Right renal cortex interstitium (tissue), 3 donors: ENCODE measurements at places on chromosomes 11 and 22. TPM values are rescaled to one million over a fixed set of nuclear protein-coding genes. Genes with fewer than 3 reads are reported as not detected.

The RFPL2 gene
- polyA plus RNA-seq = 0.25 TPM

The GTSE1 gene
- 13.6 TPM for polyA plus RNA-seq

The MEI1 gene
- 1.9 TPM for polyA plus RNA-seq

DNA sequence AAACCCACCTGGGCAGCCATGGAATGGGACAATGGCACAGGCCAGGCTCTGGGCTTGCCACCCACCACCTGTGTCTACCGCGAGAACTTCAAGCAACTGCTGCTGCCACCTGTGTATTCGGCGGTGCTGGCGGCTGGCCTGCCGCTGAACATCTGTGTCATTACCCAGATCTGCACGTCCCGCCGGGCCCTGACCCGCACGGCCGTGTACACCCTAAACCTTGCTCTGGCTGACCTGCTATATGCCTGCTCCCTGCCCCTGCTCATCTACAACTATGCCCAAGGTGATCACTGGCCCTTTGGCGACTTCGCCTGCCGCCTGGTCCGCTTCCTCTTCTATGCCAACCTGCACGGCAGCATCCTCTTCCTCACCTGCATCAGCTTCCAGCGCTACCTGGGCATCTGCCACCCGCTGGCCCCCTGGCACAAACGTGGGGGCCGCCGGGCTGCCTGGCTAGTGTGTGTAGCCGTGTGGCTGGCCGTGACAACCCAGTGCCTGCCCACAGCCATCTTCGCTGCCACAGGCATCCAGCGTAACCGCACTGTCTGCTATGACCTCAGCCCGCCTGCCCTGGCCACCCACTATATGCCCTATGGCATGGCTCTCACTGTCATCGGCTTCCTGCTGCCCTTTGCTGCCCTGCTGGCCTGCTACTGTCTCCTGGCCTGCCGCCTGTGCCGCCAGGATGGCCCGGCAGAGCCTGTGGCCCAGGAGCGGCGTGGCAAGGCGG lies 11.4 kb upstream of the ARHGEF17 start:
- DNase-seq = no peak

DNA sequence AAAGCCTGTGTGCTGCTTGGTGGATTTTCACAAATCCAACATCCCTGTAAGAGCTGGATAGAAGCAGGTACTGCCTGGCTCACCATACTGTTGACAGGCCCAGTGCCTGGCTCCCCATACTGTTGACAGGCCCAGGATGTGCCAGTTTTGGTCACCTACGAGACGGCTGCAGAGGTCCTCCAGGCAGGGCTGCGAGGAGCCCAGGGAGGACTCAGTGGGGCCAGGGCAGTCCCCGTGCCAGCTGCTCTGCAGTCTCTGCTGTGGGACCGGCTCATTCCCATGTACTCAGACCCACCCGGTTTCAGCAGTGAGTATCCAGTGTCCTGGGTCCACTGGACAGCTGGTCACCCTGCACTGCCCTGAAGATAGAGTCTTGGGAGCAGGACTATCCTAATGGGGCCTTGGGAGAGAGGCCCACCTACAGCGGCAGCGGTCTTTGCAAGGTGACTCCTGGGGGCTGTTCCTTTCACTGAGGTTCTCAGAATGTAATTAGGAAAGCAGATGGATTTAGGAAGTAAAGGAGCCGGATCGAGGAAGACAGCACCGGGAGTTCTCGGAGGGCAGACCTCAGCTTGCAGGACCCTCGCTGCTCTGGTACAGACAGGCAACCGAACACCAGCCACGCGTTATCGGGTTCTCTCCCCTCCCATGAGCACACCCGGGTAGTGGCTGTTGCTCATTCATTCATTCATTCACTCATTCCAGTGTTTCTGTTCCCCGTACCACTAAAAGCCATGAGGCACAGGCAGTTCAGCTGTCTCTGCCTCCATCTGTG lies 106.1 kb downstream of the CTTN start:
- DNase-seq = no peak

DNA sequence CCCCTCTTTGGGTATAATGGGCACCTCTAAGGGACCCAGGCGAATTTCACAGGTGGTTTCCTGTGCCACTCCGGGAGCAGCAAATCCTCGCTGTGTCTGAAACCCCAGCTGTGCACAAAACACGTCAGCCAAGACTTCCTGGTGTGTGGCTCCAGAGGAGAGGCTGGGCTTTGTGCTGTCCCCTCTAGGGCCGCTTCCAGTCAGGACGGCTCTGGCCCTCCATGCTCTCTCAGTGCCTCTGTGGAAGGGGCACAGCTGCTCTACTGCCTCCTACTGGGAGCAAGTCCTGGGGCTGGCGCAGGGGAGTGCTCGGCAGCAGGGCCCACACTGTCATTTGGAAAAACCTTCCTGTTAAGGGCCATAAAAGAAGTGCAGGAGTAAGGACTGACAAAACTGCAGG lies 23.7 kb upstream of the ARFGAP3 start:
- no peak for DNase-seq

DNA sequence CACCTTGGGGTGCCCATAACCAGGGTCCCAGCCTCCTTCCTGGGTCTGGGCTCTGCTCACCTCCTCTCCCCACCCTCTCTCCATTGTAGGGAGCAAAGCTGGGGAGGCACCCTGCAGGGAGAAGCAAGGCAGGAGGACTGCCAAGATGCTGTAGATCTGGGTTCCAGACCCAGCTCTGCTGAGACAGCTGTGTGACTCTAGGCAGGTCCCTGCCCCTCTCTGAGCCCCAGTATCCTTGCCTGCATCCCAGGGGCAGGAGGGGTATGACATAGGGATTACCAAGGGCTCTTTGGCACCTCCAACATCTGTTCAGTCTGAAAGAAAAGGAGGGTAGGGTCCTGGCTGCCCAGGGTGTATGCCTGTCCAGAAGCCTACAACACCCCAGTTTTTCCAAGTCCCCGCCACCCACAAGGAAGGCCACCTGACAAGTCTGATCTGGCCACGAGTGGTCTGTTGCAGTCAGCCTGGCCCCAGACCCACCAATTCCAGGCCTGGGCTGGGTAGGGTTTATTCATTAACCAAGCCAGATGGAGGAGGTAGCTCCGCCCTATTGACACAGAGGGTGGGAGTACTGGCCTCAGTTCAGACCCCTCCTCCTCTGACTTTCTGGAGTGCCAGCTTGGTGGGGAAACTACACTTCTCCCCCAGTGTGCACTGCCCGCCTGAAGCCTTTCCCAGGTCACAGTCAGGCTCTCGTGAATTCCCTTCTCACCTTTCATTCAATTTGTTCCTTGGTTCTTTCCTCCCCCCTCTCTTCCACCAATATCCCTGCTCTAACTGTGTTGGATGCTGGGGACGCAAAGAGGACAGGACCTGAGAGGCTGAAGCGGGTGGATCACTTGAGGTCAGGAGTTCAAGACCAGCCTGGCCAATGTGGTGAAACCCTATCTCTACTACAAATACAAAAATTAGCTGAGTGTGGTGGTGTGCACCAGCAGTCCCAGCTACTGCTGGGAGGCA lies 15.0 kb downstream of the STARD10 start:
- no peak for DNase-seq

DNA sequence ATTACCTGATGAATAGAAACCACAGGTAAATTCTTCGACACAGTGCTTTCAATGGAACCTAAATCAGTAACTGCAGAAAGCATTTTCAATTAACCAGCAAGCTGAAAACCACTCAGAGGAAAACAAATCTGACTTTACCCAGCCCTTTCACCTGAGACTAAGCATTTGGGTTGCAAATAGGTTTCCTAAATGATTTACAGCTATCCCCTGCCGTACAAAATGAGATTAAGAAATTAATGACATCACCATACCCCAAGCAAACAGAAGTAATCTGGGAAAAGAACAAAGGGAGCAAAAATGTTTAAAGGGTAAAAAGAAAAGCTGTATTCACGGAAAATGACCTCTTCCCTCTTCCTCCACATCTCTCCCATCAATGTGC lies 584 bp downstream of the NOX4 start:
- no peak for DNase-seq

- no peak for DNase-seq
These were observed 27.0 kb downstream of the SGSM3 start for GRCh38 chr22:40397396-40397795.

GRCh38 chr11:35135222-35135621 lies 3.7 kb upstream of the CD44 start:
- no peak for DNase-seq

DNA sequence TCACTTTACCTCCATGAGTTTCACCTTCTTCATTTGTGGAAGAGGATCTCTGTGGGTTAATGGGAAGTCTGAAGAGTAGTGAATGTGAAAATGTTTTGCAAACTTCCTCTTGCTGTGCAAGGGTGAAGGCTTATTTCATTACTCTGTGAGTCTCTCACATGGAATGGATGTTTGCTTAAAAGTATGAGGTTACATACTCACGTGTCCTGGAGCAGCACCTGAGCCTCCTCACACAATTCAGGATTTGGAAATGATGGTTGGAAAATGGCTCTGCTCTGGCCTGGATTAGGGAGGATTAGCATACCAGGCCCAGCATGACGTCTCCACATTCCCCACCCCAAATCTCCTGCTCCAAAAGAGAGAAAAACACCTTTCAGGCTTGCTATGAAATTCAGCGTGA lies 4.8 kb downstream of the GRAMD1B start:
- DNase-seq = no peak

DNA sequence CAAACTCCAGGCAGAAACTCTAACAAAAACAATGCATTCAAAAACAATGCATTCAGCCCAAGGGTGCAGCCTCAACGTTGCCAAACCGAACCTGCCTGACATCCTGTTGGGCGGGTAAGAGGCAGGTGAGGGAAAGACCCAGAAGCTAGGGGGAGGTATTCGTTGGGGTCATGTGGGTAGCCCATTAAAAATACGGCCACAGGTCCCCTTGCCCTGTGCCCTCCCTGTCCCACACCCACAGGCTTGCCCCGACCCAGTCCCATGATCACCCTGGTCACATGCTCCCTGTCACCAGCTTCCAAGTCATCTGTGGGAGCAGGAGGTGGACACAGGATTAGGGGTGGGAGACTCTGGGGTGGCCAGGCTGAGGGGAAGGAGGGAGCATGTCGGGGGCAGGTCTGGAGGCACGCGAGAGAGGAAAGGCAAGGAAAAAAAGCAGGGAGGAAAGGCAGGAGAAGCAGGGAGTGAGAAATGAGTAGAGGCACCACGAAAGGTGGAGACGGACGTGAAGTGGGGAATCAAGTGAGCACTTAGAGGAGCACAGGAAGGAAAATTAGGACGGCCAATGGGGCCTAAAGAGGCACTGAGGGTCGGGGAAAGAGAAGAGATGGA lies 683 bp downstream of the PLA2G6 start:
- DNase-seq = no peak

DNA sequence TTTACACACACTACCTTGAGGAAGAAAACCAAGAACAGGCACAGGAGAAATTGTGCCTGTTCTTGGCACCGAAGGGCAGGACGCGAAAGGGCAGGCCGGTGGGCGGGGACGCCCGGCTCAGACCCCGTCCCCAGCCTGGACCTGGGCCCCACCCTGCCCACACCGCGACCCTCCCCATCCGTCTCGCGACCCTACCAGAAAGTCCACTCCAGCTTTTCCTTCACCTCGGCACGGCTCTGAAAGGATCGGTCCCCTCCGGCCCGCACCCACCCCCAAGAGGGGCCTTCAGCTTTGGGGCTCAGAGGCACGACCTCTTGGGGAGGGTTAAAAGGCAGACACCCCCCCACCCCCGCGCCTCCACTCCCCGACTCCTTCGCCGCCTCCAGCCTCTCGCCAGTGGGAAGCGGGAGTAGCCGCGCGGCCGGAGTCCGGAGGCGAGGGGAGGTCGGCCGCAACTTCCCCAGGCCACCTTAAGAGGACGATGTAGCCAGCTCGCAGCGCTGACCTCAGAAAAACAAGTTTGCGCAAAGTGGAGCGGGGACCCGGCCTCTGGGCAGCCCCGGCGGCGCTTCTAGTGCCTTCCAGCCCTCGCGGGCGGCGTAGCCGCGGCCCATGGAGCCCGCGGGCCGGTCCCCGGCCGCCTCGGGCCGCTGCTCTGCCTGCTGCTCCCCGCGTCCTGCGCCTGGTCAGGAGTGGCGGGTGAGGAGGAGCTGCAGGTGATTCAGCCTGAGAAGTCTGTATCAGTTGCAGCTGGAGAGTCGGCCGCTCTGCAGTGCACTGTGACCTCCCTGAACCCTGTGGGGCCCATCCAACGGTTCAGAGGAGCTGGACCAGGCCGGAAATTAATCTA lies 4.4 kb downstream of the SEC14L6 start:
- DNase-seq = peak; percentile 40

GRCh38 chr22:22157348-22157725 lies 87.2 kb upstream of the VPREB1 start:
- DNase-seq = no peak

- no peak for DNase-seq
These were observed 77.1 kb upstream of the FAM181B start for GRCh38 chr11:82810738-82811137.

DNA sequence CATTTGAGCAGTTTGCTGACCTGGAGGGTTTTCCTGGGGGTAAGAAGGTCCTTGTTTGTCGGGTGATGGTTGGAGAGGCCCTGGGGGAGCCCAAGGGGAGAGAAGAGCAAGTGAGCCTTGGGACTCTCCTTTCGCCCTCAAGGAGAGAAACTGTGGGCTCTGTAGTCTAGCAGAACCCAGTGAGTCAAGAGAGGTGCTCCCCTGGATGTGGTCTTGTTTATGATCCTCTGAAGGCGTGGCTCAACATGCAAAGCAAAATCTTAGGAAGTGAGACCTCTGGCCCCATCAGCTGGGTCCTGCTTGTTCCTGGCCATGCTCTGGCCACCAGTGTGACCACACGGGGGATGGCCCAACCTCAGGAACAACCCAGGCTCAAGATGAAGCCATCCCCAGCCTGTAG lies 66.5 kb upstream of the ALX4 start:
- DNase-seq = no peak

DNA sequence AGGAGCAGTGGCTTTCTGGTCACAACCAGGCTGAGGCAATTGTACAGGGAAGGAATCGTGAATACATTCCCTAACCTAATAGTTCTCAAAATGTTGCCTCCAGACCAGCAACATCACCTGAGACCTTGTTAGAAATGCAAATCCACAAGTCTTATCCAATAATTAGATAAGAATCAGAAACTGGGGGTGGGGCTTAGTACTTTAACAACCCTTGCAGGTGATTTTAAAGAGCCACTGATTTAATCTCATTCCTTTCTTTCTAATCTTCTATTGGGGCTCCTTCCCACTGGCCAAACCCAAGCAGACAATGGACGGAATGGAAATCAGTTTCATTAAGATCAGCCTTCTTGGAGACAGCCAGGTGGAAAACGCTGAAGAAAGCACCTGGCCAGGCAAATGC lies 142.4 kb upstream of the DDI1 start:
- DNase-seq = no peak

- DNase-seq = no peak
These were observed 129.7 kb downstream of the NCAM1 start for GRCh38 chr11:113090716-113091480.

DNA sequence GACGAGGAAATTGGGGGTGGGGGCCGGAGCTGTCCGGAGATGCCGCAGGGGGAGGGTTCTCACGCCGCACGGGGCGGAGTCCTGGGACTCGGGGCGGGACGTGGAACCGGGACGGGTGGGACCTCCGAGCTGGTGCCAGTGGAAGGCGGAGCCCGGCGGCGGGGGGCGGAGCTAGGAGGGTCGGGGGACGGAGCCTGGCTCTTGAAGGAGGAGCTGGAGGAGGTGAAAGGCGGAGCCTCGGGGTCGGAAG lies 271 bp downstream of the FKBP2 start:
- peak; percentile 96 for DNase-seq

GRCh38 chr22:41531715-41532477 lies 12.4 kb downstream of the POLR3H start:
- DNase-seq = no peak
